ENCODE measurements at places on chromosomes 12 and 14.

DNA sequence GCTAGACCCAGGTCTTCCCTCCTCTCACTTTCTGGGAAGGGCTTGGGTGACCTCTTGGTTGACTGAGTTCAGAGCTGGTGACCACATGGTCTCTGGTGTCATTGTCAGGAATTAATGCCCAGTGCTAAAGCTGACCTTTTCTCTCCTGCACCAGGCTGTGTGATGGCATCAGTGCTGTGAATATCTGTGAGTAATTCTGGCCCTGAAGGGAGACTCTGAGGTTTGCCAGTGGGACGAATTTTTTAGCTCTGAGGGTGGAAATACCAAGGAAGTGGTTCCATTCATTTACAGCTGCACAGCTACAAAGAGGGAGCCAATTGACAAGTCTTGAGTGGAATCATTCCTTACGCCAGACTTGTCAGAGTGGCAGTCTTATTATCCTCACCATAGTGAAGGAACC lies 6.2 kb upstream of the KRT86 start:
- DNase-seq, result peak; percentile 42

- DNase-seq, result no peak
These were observed 52.1 kb downstream of the TBC1D30 start for GRCh38 chr12:64876388-64877071.

DNA sequence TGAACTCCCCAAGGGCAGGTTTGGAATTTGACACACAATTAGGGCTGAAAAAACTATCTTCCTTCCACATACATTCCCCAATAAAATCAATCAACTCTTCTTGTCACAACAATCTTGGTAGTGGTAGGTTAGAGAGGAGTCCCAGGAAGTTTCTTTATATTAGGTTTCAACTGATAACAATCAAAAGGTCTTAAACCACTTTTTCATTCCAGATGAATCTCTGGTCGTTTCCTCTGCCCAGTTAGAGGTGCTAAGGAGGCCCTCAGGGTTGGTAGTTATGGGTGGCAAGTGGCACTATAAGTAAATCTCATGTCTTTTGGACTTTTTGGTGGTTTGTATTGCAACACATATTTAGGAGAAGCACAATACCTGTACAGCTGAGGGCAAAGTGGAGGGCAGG lies 1.7 kb upstream of the SLC38A2 start:
- DNase-seq, result no peak

- DNase-seq, result no peak
These were observed 17.2 kb upstream of the STRN3 start for GRCh38 chr14:31043379-31043778.

DNA sequence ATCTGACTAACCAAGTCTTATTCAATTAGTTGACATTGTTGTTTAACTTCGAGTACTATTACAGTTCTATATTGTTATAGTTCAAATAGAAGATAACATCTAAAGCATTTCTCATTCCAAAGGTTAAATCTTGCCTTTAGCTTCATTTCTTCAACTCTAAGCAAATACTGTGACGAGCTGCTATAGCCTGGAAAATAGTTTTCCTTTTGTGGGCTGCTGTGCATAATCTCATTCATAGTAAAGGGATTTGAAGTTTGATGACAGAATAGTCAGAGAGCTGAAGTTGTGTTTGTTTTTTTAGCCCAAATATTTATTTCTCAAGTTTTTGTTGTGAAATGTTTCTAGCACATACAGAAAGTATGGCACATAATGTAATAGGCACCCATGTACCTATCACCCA lies 13.4 kb downstream of the PSEN1 start:
- DNase-seq, result no peak

- DNase-seq, result no peak
These were observed 4.9 kb downstream of the TMEM121 start for GRCh38 chr14:105531088-105531893.

DNA sequence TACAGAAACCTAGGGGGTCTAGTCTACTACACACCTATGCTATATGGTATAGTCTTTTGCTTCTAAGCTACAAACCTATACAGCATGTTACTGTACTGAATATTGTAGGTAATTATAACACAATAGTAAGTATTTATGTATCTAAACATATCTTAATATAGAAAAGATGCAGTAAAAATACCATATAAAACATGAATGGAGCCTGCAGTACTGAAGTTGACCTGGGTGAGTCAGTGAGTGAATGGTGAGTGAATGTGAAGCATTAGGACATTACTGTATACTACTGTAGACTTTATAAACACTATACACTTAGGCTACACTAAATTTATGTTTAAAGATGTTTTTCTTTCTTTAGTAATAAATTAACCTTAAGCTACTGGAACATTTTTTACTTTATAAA lies 13.1 kb upstream of the ABCD2 start:
- peak; percentile 24 for DNase-seq
